ENCODE measurements at places on chromosomes 4 and X.
A peak's percentile ranks its signal among the peaks of the same experiment; 100 is the strongest.

DNA sequence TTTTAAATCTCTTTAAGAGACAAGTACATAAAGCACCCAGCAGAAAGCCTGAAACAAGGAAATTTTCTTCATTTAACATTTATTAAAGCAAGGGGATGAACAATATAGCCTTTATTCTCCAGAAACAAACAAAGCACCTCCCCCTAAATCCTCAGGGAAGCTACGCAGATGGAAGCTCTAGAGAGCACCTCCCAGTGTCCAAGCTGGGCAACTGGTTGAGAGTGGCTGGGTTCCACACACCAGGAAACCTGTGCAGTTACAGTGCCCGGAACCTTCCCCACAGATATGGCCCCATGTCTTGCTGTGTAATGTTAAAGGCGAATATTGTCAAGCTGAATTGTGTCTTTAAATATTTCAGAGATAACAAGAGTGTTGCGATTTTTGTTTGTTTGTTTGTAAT, 8.9 kb upstream of the TRIML1 start:
- no peak for DNase-seq

GRCh38 chrX:135347381-135348016, 38.2 kb downstream of the ETDC start:
- no peak for DNase-seq

- DNase-seq = no peak
Measured at GRCh38 chr4:88097301-88097700, 61.1 kb downstream of the ABCG2 start.

GRCh38 chrX:102964940-102965339, 27.9 kb downstream of the RAB40AL start:
- no peak for DNase-seq

DNA sequence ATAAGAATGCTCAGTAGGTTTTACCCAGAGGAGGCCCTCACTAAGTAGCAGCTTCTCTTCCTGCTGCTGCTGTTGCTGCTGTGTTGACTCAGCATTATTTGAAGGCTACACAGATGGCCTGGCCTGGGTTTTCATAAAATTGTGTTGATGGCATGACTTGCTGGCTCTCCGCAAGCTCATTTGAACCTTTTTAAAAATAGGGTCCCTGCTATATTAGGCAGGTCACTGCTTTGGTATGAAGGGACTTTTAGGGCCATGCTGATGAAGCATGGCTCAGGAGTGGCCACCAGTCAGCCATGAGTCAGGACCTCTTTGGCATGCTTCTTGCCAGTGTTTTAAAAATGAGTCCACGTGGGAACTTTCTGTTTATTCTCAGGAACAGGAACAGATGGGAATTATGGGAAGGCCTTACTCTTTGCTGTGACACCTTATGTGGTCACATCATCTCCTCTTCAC, 128.7 kb downstream of the MID1IP1 start:
- DNase-seq = peak; percentile 45

GRCh38 chr4:38223782-38224236, 263.6 kb downstream of the PTTG2 start:
- no peak for DNase-seq

DNA sequence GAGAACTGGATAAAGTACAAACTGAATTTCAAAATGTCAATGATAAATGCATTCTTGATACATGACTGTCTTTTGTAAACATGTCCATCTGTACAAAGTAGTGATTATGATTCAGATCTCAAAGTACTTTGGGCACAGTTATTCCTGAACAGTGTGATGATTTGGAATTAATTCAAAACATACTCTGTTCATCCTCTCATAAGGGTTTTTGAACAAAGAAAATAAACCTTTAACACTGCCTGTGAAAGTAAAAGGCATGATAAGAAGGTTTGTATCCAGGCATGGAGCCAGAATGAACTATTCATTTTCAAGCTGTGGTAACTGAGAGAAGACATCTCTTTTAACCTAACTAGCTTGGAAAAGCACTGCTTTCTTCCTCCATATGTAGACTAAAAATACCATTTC, 883 bp upstream of the KLHL4 start:
- peak; percentile 55 for DNase-seq

- no peak for DNase-seq
Measured at GRCh38 chr4:122781486-122781885, 45.1 kb upstream of the FGF2 start.

GRCh38 chr4:153248641-153249198, 44.5 kb downstream of the TRIM2 start:
- DNase-seq = no peak

- DNase-seq = no peak
Measured at GRCh38 chrX:78822157-78822690, 74.7 kb downstream of the LPAR4 start.

DNA sequence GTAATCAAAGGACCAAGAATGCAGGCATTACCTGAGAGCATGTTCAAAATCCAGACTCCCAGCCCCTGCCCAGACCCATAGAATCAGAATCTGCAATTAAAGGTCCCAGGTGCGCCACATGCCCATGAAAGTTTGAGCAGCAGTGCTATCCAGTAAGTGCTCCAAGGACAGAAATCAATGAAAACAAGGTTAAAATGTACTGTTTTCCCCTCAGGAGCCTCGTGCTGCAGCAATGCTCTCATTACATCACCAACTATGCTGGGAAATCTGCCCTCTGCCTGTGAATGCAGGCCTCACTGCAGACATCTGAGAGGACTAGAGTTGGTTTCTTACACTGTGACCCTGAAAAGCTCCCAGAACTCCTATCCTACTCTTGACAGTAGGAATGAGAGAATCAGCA, 21.1 kb downstream of the ANXA5 start:
- DNase-seq = peak; percentile 23

DNA sequence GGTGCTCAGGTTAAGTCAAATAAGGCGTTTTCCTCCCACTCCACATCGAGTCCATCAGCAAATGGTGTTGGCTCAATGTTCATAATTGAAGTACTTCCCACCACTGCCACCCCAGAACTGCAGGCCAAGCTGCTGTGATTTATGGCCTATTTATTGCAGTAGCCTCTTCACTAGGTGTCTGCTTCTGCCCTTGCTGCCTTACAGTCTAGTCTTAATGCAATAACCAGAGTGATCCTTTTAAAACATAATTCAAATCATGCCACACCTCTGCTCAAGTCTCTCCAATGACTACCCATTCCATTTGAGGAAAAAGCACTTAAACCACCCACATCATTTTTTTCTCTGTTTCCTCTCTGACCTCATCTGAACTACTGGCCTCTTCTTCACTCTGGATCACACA, 220.3 kb downstream of the KCNIP4 start:
- DNase-seq = no peak

- no peak for DNase-seq
Measured at GRCh38 chrX:134552351-134552750, 92.4 kb downstream of the HPRT1 start.

GRCh38 chr4:116866106-116866505, 219.3 kb downstream of the TRAM1L1 start:
- DNase-seq = peak; percentile 67

DNA sequence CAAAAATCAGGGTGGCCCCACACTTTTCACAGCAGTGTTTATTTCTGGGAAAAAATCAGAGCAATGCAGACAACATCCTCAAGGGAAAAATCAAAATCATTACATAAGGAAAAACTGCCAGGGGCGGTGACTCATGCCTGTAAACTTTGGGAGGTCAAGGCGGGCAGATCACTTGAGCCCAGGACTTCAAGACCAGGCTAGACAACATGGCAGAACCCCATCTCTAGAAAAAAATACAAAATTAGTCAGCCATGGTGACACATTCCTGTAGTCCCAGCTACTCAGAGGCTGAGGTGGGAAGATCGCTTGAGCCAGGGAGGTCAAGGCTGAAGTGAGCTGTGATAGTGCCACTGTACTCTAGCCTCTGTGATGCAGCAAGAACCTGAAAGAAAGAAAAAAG, 102.8 kb downstream of the NAF1 start:
- DNase-seq = peak; percentile 37

- peak; percentile 34 for DNase-seq
Measured at GRCh38 chr4:38387348-38387747, 276.7 kb upstream of the KLF3 start.

- DNase-seq = no peak
Measured at GRCh38 chrX:14235004-14235403, 205.3 kb upstream of the GEMIN8 start.

- no peak for DNase-seq
Measured at GRCh38 chrX:44735498-44735897, 108.3 kb upstream of the DUSP21 start.

GRCh38 chr4:186105647-186106321, 1.3 kb downstream of the FAM149A start:
- DNase-seq = no peak

- DNase-seq = no peak
Measured at GRCh38 chrX:10135561-10136399, 21.0 kb upstream of the CLCN4 start.

DNA sequence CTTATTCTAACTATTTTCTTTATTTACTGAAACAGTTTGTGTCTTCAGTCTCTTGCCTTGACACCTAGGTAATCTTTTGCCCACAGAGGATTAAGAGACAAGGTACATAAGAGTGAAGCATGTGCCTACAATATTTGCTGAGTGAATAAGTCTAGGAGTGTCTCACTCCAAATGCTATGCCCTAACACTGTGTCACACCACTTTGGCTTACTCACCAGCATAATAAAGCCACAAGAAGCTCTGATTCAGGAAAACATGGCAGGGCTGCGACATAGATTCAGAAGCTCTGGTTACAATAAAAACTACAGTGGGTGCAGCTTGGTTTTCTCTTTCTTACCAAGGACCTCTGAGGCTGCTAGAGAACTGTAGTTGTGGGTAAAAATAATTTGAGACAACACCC, 127.1 kb downstream of the RBM46 start:
- peak; percentile 2 for DNase-seq

GRCh38 chr4:174183259-174183658, 100.2 kb downstream of the FBXO8 start:
- no peak for DNase-seq

DNA sequence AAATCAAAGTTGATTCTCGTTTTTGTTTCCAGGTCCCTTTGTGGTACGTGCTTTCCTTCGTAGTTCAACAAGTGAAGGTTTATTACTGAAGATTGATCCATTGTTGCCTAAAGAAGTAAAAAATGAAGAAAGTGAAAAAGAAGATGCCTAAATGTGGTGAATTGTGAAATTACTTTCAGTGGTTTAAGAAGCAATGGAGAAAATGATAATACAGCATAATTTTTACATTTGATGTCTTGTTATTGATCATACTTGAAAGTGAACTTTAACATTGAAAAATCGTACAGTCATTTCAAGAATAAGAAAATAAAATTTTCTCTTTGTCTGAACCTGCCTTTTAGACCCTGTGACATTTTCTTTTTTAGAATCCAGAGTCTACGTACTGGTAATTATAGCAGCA, 89.8 kb downstream of the MRPL1 start:
- DNase-seq = no peak

DNA sequence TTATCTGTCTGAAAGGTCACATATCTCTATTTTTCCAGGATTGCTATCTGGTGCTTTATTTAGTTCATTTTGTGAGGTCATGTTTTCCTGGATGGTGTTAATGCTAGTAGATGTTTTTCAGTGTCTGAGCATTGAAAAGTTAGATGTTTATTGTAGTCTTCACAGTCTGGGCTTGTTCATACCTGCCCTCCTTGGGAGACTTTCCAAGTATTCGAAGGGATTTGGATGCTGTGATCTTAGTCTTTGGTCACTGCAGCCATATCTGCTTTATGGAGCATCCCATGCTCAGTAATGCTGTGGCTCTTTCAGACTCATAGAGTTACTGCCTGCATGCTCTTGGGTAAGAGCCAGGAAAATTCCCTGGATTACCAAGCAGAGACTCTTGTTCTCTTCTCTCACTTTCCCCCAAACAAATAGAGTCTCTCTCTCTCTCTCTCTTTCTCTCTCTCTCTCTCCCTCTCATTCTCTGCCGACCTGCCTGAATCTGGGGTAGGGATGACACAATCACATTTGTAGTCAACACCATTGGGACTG, 130.0 kb downstream of the AR start:
- no peak for DNase-seq

GRCh38 chr4:763922-764321, 58.3 kb downstream of the PCGF3 start:
- no peak for DNase-seq

- peak; percentile 76 for DNase-seq
Measured at GRCh38 chr4:178205826-178206225, 763.6 kb upstream of the AGA start.

DNA sequence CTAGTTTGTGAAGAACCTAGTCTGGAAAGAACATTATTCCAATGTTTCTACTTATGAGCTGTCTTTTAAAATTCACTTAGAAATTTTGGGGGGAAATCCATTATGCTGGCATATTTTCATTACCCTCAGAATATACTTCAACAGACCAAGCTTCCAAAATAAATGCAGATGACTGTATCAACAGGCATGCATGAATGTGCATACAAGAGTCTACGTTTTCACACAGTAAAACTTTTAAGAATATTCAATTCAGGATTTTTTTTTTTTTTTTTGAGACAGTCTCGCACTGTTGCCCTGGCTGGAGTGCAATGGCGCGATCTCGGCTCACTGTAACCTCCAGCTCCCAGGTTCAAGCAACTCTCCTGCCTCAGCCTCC, 49.7 kb downstream of the ABCG2 start:
- DNase-seq = peak; percentile 10

GRCh38 chrX:48497871-48498270, 10.9 kb upstream of the PORCN start:
- DNase-seq = no peak
